ENCODE measurements at places on chromosomes 3 and 15.

DNA sequence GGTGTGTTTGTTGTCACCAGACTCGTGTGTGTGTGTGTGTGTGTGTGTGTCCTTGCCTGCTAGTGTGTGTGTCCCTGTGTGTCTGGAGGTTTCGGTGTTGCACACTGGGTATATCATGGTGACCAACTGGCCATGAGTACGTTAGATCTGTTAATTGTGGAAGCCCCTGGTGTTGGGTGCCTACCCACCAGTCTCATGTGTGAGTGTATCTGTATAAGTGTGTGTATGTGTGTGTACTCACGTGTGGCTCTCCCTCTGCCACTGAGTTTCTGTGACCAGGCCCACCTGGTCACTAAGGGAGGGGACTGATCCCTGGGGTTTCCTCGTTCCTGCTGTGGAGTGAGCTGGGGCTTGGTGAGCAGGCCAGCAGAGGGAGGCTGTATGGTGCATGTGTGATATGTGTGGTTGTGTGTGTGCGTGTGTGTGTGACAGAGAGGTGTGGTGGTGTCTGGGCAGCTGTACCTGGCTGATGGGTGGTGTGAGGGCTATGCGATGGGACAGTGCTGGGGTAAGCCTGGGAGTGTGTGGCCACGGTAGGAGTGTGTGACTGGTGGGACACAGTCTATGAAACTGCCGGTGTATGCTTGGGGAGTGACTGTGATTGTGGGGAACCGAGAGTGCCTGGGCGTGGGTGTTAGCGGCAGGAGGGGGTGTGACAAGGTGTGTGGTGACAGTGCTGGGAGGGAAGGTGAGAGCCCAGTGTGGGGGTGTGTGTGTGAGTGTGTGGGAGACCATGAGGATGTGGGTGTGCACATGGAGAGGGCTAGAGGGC lies 1.8 kb downstream of the PRKCD start:
- H3K36me3 ChIP-seq, result no peaks in the 10 kb centered on the region
- H3K27me3 ChIP-seq, result peaks cover 15% of the 10 kb centered on the region
- no peak for DNase-seq

DNA sequence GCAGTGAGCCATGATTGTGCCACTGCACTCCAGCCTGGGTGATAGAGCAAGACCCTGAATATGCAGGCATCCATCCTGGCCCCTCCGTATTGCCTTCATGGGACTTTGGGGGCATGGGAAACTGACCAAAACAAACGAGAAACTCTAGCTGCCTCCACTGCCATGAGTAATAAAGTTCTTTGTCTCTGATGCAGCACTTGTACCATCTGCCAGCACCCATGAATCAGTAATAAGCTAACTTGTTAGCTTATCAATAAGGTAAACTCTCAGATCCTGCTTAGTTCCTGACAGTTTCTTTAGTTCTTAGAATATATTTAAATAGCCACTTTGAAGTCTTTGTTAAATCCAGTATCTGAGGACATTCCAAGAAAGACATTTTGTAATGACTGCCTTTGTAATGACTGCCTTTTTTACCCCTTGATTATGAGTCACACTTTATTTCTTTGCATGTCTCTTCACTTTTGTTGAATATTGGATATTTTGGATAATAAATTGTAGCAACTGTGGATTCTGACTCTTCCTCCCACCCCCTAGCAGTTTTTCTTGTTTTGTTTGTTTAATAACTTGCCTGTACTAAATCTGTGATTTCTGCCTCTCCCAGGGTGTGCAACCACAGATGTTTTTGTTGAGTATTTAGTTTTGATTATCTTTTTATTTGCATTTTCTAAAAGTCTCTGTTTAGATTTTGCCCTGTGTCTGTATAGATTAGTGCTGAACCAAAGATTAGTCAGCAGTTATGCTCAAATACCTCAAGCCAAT lies 136.9 kb downstream of the HCN4 start:
- peaks cover 3% of the 10 kb centered on the region for H3K36me3 ChIP-seq
- no peaks in the 10 kb centered on the region for H3K27me3 ChIP-seq
- peaks cover 26% of the 10 kb centered on the region for H3K4me1 ChIP-seq
- H3K4me3 ChIP-seq, result no peak overlapping the region
- H3K27ac ChIP-seq, result peak overlapping the region; percentile 46

DNA sequence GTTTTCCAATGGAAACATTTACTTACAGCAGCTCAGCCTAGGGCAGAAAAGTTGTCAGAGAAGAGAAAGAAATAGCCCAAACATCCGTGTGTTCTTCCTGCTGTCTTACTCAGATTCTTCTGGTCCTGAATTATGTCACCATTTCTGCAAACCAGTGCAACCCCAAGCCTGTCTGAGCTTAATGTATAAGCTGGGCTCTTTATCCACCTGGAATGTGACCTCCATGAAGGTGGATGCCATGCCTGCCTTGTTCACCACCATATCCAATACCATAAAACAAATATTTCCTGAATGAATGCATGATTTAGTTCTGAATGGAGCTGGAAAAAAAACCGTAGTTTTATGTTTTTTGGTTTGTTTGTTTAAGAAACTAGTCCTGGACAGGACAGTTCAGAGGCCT lies 150.9 kb downstream of the RYR3 start:
- H3K4me1 ChIP-seq, result peaks cover under 1% of the 10 kb centered on the region
- H3K27ac ChIP-seq, result no peak overlapping the region
- H3K36me3 ChIP-seq, result no peaks in the 10 kb centered on the region
- no peak overlapping the region for H3K4me3 ChIP-seq
- no peak for DNase-seq
- H3K27me3 ChIP-seq, result peaks cover 7% of the 10 kb centered on the region

DNA sequence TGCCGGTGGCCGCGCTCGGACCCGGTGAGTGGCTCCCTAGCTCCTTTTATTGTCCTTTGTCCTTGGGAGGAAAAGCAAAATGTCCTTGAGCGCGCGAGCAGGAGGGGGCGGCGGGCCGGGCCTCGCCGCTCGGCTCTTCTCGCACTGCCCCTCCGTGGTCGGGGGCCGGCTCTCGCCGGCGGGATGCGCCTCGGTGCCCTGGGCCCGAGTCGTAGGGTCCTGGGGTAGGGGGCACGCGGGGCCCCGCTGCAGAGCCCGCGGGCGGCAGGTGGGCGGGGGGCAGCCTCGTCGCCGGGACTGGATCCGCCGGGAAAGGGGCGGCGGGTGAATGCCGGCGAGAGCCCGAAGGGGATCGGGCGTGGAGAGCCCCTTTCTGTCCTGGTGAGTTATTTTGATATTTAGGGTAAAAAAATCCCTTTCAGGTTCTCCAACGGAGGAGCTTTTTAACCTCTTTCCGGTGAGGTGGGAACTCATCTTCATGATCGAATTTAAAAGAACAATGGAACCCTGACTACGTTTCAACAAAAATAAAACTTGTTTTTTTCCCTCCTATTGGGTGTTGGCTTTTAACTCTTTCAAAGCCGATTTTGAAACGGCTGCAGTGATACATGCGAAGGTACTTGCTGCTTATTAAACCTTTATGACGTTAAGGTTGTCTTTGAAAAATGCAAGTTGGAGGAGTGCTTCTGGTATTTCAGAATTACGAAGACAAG lies 16.8 kb upstream of the CHD2 start:
- H3K27me3 ChIP-seq, result no peaks in the 10 kb centered on the region
- H3K4me1 ChIP-seq, result peaks cover 59% of the 10 kb centered on the region
- peaks cover 47% of the 10 kb centered on the region for H3K36me3 ChIP-seq

- H3K4me1 ChIP-seq, result peaks cover 44% of the 10 kb centered on the region
- H3K27ac ChIP-seq, result no peak overlapping the region
- H3K4me3 ChIP-seq, result no peak overlapping the region
- DNase-seq, result no peak
- H3K27me3 ChIP-seq, result no peaks in the 10 kb centered on the region
Observed at GRCh38 chr3:46986055-46986730, 6.7 kb downstream of the NBEAL2 start.

DNA sequence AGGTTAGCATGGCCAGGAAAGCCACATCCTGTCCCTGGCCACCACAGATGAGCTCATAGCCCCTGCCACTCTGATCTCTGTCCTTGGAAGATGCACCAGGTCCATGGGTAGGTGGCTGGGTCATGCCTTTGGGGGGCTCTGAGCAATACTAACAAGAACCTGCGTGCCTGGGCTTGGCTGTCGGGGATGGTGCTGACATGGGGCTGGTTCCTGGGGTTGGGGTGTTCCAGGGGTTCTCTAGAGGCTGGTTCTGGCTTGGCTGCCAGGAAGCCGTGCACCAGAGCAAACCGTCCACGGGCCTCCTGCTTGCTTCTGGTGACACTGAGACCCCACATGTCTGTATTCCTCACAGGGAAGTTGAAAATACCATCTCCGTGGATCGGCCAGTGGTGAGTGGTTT lies 44.1 kb downstream of the CAPN3 start:
- no peaks in the 10 kb centered on the region for H3K27me3 ChIP-seq
- H3K4me1 ChIP-seq, result no peaks in the 10 kb centered on the region
- H3K4me3 ChIP-seq, result no peak overlapping the region
- H3K36me3 ChIP-seq, result no peaks in the 10 kb centered on the region

- no peak for DNase-seq
- no peak overlapping the region for H3K27ac ChIP-seq
- peaks cover 15% of the 10 kb centered on the region for H3K27me3 ChIP-seq
- 0 out of 2 replicates have a peak overlapping the region, but pooled peaks have one; percentile 40 for H3K4me3 ChIP-seq
- no peaks in the 10 kb centered on the region for H3K36me3 ChIP-seq
Observed at GRCh38 chr3:124026516-124026915, 34.6 kb upstream of the ROPN1 start.

DNA sequence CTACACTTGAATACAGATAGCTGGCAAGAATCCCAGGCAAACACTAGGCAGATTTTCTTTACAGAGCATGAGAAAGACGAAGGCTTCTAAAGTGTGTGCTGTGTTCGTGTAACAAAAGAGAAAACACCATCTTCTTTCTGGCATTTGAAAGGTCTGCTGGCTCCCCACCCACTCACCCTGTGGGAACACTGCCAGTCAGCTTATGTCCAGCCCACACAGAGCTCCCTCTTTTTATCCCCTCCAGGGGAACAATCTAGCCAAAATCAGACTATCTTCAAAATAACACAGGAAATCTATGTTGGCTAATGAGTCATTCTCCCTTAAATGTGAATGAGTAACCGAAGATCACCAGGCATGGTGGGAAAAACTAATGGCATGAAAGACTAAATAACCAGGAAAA lies 45.6 kb upstream of the PAQR5 start:
- H3K27ac ChIP-seq, result no peak overlapping the region
- DNase-seq, result no peak
- peaks cover 2% of the 10 kb centered on the region for H3K4me1 ChIP-seq

DNA sequence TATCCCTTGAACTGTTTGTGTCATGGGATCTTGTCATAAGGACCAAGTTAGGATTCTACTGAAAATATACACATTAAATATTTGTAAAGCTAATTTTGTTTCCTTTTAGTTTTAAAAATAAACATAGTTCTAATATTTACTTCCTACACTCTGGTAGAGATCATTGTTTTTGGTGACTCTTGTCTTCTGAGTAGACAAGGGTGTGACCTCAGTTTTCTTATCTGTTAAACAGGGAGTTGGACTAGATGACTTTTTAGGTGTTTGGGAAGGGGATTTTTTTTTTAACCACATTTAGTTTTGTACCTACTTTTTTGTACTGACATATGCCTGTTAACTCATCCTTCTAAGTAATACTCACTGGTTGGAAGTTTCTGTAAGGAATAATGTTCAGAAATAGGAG lies 30.8 kb downstream of the PLS1 start:
- H3K36me3 ChIP-seq, result no peaks in the 10 kb centered on the region
- peaks cover 13% of the 10 kb centered on the region for H3K4me1 ChIP-seq
- 0 out of 2 replicates have a peak overlapping the region, but pooled peaks have one; percentile 25 for H3K27ac ChIP-seq
- no peak for DNase-seq

GRCh38 chr15:64842096-64842939 lies 603 bp downstream of the PLEKHO2 start:
- DNase-seq, result no peak
- H3K4me1 ChIP-seq, result peaks cover 73% of the 10 kb centered on the region
- peak overlapping the region; percentile 91 for H3K4me3 ChIP-seq
- peak overlapping the region; percentile 84 for H3K27ac ChIP-seq

DNA sequence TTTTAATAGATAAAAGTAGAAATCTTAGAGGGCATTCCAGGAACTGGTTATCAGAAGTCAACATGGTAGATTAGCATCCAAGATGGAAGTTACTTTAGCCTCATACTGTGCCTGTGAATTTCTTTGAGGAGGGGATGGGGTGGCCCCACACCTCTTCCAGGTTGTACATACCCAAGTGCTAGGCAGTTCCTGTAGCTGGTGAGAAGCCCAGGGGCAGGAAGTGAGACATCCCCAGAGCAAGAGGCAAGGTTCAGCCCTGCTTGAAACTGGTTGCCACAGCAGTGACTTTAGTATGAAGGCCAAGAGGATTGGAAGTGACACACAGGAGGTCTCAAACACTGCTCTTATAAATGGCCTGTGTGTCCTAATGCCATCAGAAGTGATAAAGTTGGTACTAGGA lies 11.9 kb downstream of the GTPBP8 start:
- no peak for DNase-seq
- H3K36me3 ChIP-seq, result peaks cover 54% of the 10 kb centered on the region
- H3K4me3 ChIP-seq, result no peak overlapping the region
- H3K27ac ChIP-seq, result peak overlapping the region; percentile 42

DNA sequence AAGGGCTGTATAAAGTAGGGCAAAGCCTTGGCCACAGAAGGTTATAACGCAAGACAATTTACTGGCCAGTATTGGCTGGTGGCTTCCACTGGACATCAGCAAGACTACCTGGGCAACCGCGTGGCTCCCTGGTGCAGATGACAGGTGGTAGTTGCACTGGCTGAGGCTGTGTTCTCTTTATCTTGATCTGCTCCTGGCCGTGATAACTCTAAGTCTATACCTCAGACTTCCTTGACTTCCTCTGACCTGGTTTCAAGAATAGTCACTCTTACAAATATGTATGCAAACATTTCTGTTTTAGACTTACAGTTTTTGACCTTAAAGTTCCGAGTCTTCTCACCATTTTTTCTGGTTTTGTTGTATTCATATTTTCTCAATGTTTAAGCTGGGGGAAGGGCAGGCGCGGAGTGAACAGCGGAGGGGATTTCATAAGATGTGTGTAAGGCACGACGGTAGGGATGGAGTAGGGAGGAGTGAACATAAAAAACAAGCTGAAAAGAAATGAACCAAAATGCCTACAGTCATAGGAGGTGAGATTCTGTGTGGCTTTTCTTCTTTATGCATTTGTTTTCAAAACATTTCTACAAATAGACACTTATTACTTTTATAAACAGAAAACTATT lies 15.2 kb upstream of the TMEM212 start:
- peaks cover 3% of the 10 kb centered on the region for H3K27me3 ChIP-seq
- H3K4me1 ChIP-seq, result peaks cover 40% of the 10 kb centered on the region
- DNase-seq, result no peak
- H3K4me3 ChIP-seq, result no peak overlapping the region
- H3K36me3 ChIP-seq, result no peaks in the 10 kb centered on the region

DNA sequence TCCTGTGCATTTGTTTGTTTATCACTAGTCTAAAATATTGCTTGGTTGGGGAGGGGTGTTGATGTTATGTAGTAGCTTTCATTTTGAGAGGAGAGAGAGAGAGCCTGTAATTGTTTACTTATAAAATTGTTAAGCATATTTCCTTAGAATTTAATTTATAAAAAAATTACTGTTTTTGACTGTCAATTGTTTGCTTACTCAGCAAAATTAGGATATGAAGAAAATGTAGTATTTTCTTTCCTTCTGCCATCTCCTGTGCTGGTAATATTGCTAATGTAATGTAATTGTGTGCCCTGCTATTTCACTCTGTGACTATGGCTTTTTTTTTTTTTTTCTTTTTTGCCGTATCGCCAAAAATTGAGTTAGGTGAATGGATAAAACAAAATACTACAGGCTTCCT lies 3.5 kb downstream of the U2SURP start:
- H3K36me3 ChIP-seq, result no peaks in the 10 kb centered on the region
- no peaks in the 10 kb centered on the region for H3K27me3 ChIP-seq
- H3K4me1 ChIP-seq, result peaks cover 47% of the 10 kb centered on the region
- H3K27ac ChIP-seq, result peak overlapping the region; percentile 91
- no peak for DNase-seq
